RKO (cell line): ENCODE measurements at places on chromosomes 16 and 17.
A peak's percentile ranks its signal among the peaks of the same experiment; 100 is the strongest.

DNA sequence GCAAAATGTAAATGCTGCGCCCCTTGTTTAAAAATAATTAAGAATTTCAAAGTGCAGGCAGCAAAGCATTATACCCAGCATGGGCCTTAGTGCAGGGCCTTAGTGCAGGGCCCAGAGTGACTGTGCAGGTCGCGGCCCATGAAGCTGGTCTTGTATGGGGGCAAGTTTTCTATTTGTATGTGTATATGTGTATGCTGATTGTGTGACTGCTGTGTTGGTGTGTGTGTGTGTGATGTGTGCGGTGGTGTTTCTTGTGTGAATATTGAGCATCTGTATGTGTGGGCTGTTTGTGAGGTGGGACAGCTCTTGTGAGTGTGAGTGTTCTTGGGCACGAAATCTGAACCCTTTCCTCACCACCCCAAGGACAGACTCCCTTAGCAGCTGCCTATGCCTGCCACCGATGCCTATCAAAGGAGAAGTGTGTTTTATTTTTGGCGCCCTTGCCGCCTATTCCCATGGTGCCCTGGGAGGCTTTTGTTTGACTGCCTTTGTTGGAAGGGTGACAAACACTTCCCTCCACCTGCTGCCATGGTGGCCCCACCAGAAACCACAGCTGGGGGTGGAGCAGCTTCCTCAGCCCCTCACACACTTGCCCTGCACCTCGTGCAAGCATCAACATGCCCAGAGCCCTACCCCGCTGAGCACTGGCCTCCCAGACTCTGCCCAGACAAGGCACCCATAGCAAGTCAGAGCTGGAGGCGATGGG lies 18.0 kb downstream of the CCR7 start:
- no peak for DNase-seq

GRCh38 chr17:80820331-80820730 lies 171.3 kb upstream of the CHMP6 start:
- DNase-seq = no peak

- DNase-seq = no peak
Measured at GRCh38 chr16:57998992-57999365, 1.5 kb downstream of the ZNF319 start.

DNA sequence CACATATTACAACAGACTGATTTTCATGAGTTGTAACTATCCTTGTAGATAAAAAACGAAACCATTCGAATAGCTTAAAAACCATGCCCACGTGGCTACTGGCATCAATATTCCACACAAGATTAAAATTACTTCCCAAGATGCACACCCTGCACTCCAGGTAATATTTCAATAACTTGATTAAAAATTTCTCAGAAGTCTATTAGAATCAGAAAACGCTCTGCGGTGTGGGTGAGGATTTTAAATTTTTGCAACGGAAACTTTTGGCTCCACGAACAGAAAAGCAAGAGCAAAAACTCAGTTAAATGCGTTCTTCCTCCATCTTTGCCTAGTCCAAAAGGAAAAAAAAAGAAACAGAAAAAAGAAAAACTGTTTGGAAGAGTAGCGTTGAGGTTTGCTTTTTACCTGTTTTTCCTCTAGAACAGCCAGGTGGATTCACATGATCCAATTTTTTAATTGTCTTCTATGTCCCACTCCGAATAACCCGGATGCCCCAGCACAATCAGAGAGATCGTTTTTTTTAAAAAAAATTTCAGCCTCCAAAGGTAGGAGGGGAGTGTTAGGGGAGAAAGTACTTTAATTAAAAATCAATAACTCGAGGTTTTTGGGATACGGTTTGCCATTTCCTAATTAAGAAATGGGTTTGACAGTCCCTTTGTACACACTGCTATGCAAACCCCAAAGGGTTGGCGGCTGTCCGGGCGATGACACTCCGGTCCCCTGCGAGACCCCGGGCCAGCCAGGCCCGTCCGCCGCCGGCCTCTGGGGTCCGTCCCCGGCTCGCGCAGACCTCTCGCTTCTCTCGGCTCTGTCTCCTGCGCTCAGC lies 708 bp upstream of the NFAT5 start:
- DNase-seq = peak; percentile 23

DNA sequence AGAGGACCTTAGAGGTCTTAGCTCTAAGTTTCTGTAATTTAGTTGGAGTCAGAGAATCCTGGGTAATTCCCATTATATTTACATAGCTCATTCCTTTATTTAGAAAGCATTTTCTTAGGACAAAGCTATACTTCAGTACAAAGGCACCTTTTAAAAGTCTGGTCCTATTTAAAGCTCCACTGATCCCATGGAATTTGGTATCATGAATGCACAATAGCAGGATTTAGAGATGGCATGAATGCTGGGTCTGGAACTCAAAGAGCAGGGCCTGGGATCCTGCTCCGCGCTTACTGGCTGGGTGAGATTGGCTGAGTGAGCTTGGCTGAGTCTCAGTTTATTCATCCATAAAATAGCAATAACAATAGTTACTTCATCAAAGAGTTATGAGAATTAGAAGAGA lies 4.8 kb downstream of the KRT23 start:
- no peak for DNase-seq

DNA sequence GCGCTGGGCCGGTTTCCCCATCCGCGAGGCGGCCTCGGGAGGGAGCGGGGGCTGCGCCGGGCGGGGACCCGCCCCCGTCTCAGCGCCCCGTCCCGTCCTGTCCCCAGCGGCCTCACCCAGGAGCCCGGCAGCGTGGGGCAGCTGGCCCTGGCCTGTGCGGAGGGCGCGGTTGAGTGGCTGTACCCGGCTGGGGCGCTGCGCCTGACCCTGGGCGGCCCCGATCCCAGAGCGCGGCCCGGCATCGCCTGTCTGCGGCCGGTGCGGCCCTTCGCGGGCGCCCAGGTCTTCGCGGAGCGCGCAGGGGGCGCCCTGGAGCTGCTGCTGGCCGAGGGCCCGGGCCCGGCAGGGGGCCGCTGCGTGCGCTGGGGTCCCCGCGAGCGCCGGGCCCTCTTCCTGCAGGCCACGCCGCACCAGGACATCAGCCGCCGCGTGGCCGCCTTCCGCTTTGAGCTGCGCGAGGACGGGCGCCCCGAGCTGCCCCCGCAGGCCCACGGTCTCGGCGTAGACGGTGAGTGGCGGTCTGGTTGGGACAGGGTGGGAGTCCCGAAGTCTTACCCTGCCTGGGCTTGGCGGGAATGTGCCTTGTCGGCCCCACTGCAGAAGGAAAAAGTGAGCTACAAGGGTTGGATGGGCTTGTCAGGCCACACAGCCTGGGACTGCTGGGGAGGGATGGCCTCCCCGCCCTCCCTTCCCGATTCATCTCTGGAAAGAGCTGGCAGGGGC lies 720 bp downstream of the METRN start:
- peak; percentile 46 for DNase-seq

- DNase-seq = peak; percentile 91
Measured at GRCh38 chr16:85554114-85554888, 58.8 kb upstream of the GSE1 start.

- peak; percentile 45 for DNase-seq
Measured at GRCh38 chr17:17416007-17416399, 60.8 kb upstream of the MED9 start.

GRCh38 chr17:37671824-37672547 lies 28.7 kb upstream of the DDX52 start:
- DNase-seq = peak; percentile 69

DNA sequence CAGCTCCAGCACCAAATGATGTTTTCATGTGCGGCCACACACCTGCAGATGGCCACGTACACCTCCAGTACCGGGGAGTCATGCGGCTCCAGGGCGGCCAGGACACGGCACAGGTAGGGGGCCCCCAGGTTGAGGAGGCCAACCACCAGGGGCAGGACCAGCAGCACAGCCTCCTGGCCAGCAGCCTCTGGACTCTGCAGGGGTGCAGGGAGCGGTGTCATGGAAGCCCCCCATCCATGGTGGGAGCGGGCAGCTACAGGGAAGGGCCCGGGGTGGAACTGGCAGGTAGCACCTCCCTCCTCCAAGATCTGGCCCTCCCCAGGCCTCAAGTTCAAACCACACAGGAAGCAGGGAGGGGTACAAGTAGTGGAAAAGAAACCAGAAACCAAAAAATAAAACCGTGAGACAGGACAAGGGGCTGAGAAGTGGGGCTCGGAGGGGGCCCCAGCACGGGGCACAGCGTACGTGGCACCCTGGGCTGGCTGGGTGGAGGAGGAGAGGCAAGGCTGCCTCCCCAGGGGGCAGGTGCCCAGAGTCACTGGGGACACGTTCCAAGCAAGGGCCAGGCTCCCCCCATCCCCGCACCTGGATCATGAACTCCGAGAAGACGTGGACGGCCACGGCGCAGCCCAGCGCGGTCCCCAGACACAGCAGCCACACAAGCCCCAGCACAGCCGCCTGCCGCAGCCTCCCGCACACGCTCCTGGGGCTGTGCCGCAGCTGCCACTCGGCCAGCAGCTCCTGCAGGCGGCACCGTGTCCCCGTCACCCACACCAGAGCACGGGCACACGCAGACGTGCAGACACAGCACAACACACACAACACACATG lies 7.4 kb downstream of the TMC6 start:
- DNase-seq = no peak

GRCh38 chr16:70758786-70759185 lies 42.2 kb downstream of the VAC14 start:
- DNase-seq = no peak

- DNase-seq = no peak
Measured at GRCh38 chr16:58548378-58548777, 33.1 kb downstream of the SETD6 start.

GRCh38 chr16:65323655-65324237 lies 201.9 kb upstream of the CDH11 start:
- DNase-seq = no peak

GRCh38 chr17:66399441-66399840 lies 97.0 kb downstream of the PRKCA start:
- no peak for DNase-seq

DNA sequence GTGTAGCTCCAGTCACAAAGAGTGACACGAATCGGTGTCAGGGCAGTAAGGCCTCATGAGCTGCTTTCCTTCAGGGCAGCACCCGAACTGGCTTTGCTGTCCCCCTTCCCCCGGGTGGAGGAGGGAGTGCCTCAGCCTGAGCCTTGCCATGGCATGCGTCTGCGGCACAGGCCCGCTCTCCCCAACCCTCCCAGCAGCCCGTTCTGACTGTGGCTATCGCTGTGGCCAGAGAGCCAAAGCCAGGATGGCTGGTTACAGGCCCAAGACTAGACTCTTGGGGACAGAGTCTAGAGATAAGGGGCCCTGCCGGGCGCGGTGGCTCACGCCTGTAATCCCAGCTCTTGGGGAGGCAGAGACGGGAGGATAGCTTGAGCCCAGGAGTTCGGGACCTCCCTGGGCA lies 25.9 kb downstream of the CLUH start:
- DNase-seq = no peak

DNA sequence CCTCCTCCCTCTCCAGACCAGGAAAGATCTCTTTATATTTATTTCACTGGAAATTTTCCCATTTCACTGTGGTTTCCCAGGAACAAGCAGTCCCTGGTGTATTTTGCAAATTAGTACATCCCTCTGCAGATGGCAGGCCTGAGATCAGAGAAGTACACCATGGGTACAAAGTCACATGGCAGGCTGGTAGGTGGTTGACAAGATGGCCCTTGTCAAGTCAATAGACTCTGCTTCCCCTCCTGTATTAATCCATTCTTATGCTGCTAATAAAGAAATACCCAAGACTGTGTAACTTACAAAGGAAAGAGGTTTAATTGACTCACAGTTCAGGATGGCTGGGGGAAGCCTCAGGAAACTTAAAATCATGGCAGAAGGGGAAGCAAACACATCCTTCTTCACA lies 51.6 kb upstream of the KSR1 start:
- DNase-seq = no peak

- no peak for DNase-seq
Measured at GRCh38 chr17:61498042-61498994, 46.1 kb downstream of the TBX4 start.

DNA sequence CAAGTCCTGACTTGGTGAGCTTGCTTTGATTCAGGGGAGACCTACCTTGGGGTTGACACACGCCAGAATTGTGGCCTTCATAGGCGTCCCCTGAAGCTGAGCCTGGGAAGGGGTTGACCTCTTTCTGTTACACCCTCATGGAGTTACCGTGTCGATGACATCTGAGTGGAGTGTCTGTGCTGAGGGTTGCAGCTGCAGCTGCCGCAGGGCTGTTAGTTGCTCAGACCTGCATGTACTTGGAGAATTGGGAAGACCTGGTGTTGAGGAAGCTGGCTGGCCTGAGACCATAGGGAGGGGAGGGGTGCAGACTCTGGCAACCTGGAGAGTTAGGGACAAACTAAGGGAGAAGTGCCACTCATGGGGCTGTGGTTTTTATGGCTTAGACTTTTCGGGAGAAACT lies 9.6 kb downstream of the GSE1 start:
- no peak for DNase-seq

DNA sequence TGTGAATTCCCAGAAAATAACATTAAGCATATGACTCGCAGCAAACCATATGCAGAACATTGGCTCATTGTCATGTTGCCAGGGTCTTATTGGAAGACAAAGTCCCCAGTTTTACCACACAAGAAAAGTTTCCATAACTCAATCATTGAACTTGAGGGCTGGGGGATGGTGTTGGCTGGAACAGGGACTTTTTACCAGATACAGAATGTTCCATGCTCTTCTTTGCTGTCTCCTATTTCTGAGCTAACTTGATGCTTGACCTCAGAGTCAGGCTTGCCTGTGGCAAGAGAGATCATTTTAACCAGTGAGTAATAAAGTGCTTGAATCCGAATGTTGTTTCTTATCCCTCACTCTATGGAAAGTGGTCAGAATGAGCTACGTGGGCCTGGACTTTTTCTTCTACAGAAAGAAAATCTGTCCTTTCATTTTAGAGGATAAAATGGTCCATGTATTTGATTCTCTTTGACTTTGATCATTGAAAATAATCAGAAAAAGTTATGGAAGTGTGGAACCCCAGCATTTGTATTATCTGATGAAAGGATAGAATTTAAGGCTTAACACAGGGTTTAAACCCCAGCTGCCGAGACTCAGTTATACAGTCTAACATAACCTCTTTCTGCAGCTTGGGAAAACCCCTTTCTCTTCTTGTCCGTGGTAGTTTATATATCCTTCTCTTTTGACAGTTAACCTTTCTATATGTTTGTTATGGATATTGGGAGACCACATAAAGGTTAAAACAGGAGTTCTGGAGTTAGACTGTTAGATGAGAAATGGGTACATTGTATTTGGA lies 67.0 kb downstream of the TUBD1 start:
- peak; percentile 39 for DNase-seq

DNA sequence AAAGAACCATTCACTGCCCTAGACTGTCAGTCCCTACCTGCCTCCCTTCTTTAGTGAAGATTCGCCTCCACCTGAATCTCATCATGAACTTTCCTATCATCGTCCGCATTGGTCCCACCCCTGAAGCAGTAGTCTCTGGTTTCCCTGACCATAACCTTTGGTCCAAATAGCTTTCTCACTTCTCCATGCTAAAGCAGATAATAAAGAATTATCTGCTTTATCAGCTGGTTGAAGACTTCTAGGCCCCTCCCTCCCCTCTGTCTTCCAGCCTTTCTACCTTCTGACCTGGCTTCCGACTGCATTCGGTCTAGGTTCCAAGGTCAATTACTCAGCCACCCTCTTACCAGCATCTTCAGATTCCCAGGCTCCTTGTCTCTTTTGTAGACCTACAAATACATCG lies 650.9 kb downstream of the HS3ST4 start:
- no peak for DNase-seq

DNA sequence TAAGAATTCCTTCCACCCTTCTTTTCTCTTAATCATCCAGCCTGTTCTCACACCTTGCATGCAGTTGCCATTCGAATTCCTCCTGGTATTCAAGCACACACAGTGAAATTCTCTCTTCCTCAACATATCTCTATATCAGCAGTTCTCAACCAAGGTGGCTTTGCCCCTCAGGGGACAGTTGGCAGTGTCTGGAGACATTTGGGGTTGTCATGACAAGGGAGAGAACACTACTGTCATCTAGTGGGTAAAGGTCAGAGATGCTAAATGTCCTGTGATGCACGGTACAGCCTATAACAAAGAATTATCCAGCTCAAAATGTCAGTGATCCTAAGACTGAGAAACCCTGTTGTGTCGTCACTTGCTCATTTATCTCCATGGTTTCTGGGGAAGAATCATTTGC lies 94.8 kb upstream of the CPHXL start:
- DNase-seq = no peak
